Articular chondrocyte of knee joint (primary cell): ENCODE measurements at places on chromosomes 2 and 18. TPM values are rescaled to one million over a fixed set of nuclear protein-coding genes. Genes with fewer than 3 reads are reported as not detected.

Gene RAB12
- total RNA-seq: 61.9 and 68.0 TPM in 2 replicates

Gene STK39
- total RNA-seq: 15.8 and 18.3 TPM in 2 replicates

Gene MTCL1
- 32.8 and 37.2 TPM in 2 replicates for total RNA-seq

Gene PMAIP1
- 1.3 and 11.3 TPM in 2 replicates for total RNA-seq

Gene SNORC
- 0.65 and 1.2 TPM in 2 replicates for total RNA-seq

Gene IL36RN
- not detected in 2 replicates for total RNA-seq

Gene ATF2
- 75.7 and 84.1 TPM in 2 replicates for total RNA-seq

Gene HTR2B
- 1.2 and 1.3 TPM in 2 replicates for total RNA-seq

Gene DLX2
- 0.22 TPM in 1 of 2 replicates, not detected in the other for total RNA-seq

Gene MPP4
- total RNA-seq: 2.1 and 2.2 TPM in 2 replicates

Gene LRRTM4
- not detected in 2 replicates for total RNA-seq

Gene FER1L5
- total RNA-seq: 0.54 and 0.91 TPM in 2 replicates

Gene PROM2
- 0.26 and 0.32 TPM in 2 replicates for total RNA-seq

Gene SOX11
- total RNA-seq: 0.13 and 1.6 TPM in 2 replicates

Gene CNDP2
- 34.8 and 35.1 TPM in 2 replicates for total RNA-seq

Gene ANKRD30B
- total RNA-seq: under 0.01 TPM in 1 of 2 replicates, not detected in the other

Gene TTN
- total RNA-seq: 0.13 and 0.22 TPM in 2 replicates
